Stimulated activated CD8-positive, alpha-beta memory T cell treated with anti-CD3 and anti-CD28 coated beads, Interleukin-2, amount 100 ng/mL, for 1 hour (primary cell): ENCODE measurements at places on chromosomes 3 and 15.

- DNase-seq = no peak
These were observed 25.6 kb upstream of the ATP2B2 start for GRCh38 chr3:10531031-10531430.

GRCh38 chr3:170320461-170321121 lies 36.9 kb upstream of the SKIL start:
- DNase-seq = no peak

GRCh38 chr3:174620138-174620537 lies 239.0 kb upstream of the NAALADL2 start:
- no peak for DNase-seq

- DNase-seq = no peak
These were observed 7.2 kb downstream of the SPG21 start for GRCh38 chr15:64982472-64982871.

DNA sequence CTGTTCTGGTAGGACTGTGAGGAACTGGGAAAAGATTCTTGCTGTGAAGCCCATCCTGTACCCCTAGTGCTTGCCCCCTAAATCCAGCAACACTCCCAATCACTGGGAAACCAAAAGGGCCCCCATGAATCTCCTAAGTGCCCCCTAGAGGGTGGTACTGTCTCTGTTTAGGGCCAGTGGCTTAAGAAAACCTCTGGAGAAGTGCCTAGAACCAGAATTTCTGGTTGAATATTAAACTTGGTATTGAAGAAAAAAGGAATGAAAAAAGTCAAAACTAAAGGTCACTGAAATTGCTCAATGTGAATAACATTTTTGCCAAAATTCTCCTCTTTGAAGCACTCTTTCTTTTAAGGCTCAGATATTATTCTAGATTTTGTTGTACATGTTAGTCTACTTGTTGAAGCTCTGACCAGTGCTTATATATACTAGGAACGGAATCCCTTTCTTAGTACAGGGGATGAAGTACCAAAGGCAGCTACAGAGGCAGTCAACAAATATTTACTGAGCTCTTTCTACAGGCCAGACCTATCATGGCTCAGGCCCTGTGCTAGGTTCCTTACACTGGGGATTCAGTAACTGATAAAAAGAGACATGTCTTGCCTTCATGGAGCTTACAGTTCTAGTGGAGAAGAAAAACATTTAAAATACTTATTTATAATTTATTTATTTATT lies 138.8 kb downstream of the MYLK start:
- no peak for DNase-seq

GRCh38 chr3:150319900-150320299 lies 88.2 kb upstream of the TSC22D2 start:
- DNase-seq = no peak

DNA sequence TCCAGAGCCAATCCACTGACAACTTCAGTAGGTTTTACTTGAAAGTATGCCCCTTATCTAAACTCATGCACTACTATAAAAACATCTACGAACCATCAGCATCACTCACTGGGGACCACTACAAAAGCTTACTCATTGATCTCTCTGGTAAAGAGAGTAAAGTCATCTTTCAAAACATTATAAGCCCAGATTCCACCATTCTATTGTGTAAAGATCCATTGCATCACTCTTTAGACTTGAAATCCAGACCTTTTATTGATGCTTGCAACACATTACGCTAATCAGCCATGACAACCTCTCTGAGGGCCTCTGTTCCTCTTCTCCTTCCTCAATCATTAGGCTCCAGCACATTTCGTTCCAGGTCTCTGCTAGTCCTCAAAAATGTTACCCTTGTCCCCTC lies 248.9 kb upstream of the WNT5A start:
- DNase-seq = no peak

DNA sequence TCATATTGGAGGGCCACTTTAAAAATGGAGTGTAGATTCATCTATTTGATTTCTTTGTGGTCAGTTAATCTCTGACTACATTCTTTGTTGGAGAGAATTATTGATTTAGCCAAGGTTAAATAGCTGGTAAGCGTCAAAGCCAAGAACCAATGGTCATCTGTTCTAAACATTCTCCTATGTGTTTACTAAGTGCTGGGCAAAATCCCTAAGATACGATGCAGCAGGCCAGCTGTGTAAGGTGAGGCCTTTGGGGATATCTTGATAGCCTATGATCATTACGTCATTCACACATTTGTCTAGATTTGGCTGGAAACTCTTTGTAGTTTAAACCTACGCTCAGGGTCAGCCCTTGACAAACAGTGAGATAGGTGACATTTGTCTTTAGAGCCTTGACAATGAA lies 236.2 kb downstream of the NR1D2 start:
- no peak for DNase-seq

DNA sequence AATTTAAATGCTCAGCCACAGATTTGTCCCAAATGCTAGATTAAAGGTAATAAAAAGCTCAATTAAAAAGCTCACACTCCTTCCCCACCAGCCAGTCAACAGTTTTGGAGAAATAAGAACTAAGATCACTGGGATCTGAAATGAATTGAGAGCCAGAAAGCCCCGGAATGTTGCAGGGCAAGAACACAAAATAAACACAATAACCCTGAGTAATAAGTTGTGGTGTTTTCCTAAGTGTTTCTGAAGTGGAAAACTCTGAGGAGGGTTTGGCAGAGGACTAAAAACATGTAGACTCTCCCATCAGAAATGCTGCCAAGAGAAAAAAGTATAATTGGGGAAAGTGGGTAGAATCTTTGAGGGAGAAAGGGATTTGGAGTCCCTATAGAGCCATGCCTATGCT lies 127.8 kb downstream of the ABI3BP start:
- DNase-seq = no peak

GRCh38 chr15:49624056-49624455 lies 3.2 kb downstream of the DTWD1 start:
- no peak for DNase-seq

- no peak for DNase-seq
These were observed 188.4 kb upstream of the ICE2 start for GRCh38 chr15:60667190-60667868.

- no peak for DNase-seq
These were observed 506 bp upstream of the ATP1B3 start for GRCh38 chr3:141875893-141876380.

DNA sequence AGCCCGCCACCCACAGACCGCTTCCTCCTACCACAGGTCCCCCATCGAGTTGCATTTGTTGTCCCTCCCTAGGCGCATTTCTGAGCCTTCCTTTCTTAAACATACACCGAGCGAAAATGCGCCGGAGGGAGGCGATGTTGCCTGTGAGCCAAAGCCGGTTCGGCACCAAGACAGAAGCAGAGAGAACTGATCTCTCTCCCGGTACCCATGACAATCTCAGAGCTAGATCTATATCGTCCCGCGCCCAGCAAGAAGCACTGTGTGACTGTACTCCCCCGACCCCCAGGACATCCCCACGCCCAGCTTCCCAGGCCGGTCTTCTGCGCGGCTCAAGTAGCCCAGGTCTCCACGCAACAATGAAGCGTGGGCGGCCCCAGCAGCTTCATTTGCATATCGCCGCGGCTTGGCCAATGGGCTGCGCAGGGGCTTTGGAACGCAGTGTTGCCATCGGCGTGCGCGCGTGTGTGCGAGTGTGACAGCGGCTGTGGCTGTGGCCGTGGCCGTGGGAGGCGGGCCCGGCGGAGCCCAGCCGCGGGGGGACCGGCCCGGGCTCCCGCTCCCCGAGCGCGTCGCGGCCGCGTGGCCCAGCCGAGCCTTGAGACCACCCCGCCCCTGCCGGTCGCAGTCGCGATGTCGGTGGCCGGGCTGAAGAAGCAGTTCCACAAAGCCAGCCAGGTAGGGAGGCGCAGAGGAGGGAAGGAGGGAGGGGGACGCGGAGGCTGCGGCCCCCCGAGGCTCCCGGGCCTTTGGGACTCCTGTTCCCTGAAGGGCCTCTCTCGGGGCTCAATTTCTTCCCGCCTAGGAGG lies at the start of gene SH3GL3:
Gene SH3GL3 (plus strand): TSS at position 438 of the 806 bp plus-strand sequence. CDS start 193 bp downstream, at position 631.
- no peak for DNase-seq

- no peak for DNase-seq
These were observed 756.6 kb upstream of the BCHE start for GRCh38 chr3:166593776-166594175.

- no peak for DNase-seq
These were observed 203.3 kb downstream of the FEZF2 start for GRCh38 chr3:62169906-62170660.

GRCh38 chr3:179536256-179536655 lies 26.5 kb upstream of the ACTL6A start:
- no peak for DNase-seq

- no peak for DNase-seq
These were observed 150.8 kb downstream of the LEKR1 start for GRCh38 chr3:156976933-156977332.

GRCh38 chr3:37920156-37920699 lies 58.5 kb downstream of the CTDSPL start:
- no peak for DNase-seq

DNA sequence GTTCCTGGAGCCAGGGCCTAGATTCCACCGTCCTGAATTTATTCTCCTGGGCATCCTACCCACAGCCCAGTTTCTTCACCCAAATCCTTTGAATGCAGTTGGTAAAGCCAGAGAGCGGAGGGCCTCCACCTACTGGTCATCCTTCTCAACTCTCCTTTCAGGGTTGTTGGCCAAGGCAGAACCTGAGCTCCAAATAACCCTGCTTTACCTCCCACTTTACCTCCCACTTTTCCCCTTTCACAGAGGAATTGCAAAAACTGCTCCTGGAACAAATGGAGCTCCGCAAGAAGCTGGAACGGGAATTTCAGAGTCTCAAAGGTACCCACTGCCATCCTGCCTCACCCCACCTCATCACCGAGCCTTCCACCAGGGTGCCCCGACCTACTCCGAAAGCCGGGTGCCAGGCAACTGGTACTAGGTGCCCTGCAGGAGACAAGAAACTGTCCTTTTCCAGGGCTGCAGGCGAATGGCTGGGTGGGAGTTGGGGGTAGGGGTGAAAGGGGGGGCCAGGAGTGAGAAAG lies 6.8 kb downstream of the SKOR1 start:
- DNase-seq = no peak

DNA sequence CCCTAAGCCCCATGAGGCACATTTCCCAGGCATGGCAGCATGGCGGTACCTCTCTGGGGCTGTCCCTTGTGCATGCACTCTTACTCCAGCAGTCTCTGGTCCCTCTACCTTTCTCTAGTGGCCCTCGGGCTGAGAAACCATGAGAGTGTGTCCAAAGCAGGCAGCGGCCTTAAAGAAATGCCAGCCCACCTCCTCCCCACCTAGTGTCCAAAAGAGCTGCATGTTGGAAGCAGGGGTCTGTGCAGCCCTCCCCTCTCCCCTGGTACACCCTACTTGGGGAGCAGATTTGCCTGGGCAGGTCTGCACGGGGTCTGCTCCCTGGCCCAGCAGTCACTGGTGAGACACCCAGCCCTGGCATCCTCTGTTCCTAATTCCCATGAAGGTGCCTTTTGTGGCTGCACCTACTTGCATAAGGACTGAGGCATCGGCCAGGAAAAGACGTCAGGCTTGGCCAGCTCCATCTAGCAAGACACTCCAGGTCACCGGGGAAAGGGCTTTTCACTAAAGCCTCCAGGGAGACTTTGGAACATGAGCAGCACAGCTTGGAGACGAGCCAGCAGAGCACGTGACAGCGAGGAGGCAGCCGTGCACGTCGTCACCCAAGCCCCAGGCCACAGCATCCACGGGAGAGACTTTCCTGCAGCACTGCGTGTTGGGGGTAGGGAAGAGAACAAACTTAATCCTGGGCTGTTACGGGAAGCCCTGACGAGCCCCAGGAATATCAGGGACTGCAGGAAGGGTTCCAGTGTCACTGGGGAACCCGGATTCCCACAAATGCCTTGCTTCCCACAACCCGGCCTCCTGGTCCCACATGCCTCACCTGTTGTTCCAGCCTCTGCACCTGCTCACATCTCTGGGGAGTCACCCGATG lies 38.8 kb downstream of the TM2D3 start:
- no peak for DNase-seq

DNA sequence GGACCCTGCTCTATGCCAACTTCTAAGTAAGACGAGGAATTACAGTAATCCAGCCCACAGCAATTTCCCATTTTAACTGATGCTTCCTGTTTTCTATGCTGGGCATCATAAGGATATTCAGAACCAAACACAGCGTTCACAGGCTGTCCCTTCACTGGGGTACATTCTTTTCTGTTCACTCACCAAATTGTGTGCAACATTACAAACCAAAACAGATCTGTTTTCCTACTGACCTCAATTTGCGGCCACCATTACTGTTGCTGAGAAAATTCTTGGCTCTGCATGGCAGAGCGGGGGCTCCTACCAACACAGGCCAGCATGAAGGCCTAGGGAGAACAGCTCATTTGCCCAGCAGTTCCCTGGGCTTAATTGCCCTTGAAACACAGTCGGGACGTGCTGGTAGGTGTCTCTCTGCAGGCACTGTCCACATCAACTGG lies 76.5 kb downstream of the MYO1E start:
- DNase-seq = no peak

GRCh38 chr15:89385596-89386331 lies 51.1 kb upstream of the POLG start:
- DNase-seq = no peak

DNA sequence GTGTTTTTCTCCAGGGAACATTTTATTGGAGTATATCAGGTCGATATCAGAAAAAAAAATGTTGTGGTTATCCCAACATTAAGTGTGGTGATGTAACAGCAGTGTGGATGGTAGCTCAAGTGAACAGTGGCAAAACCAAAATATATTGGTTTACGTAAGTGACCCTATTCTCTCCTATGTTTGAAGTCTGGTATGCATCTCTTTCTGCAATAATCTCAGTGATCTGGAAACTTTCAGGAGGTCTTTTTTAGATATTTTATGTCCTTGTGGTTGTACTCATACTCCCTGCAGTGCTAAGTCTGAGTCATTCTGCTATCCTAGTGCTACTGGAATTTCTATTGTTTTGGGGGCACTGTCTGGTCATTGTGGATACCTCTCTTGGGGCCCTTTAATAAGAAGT lies 137.9 kb downstream of the SNRPN start:
- DNase-seq = no peak

GRCh38 chr3:187464682-187465081 lies 96.5 kb downstream of the RTP4 start:
- DNase-seq = no peak

DNA sequence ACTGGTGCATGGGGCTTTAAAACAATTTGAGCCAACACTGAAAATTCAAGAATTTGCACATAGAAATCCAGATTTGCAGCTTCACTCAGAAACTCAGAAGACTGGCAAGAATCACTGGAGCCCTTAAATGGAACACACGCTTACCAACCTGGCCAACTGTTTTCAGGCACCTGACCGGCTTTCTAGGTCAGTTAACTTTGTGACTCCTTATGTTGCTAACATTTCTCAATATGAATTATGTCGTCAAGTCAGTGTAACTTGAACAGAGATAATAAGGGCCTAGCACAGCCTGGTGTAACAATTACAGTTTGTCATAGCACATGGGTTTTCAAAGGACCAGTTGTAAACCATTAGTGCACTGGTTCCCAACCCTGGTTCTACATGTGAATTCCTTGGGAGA lies 6.8 kb downstream of the CERS3 start:
- no peak for DNase-seq
